ENCODE measurements at places on chromosomes 11 and 22. TPM values are rescaled to one million over a fixed set of nuclear protein-coding genes. Genes with fewer than 3 reads are reported as not detected.

- no peak for DNase-seq
Observed at GRCh38 chr11:19306179-19306944, 65.6 kb upstream of the E2F8 start.

Gene ADM2
- not detected for total RNA-seq

Gene CSF2RB
- 4.6 TPM for total RNA-seq

GRCh38 chr11:86675017-86675416, 2.6 kb upstream of the ME3 start:
- DNase-seq = no peak

Gene OR51E1
- total RNA-seq = 0.33 TPM

Gene CCDC15
- 0.71 TPM for total RNA-seq

GRCh38 chr11:70508231-70508480, 109.8 kb downstream of the CTTN start:
- no peak for DNase-seq

- DNase-seq = no peak
Observed at GRCh38 chr11:103985041-103985440, 51.4 kb upstream of the DDI1 start.

GRCh38 chr11:78740199-78741071, 165.8 kb upstream of the NARS2 start:
- no peak for DNase-seq

Gene GAL3ST1
- total RNA-seq = 1.2 TPM

Gene XKR3
- total RNA-seq = not detected

GRCh38 chr22:38291201-38291777, 18.5 kb upstream of the TMEM184B start:
- DNase-seq = no peak

Gene P2RX6
- total RNA-seq = 0.50 TPM

Gene KDELR3
- total RNA-seq = 3.5 TPM

DNA sequence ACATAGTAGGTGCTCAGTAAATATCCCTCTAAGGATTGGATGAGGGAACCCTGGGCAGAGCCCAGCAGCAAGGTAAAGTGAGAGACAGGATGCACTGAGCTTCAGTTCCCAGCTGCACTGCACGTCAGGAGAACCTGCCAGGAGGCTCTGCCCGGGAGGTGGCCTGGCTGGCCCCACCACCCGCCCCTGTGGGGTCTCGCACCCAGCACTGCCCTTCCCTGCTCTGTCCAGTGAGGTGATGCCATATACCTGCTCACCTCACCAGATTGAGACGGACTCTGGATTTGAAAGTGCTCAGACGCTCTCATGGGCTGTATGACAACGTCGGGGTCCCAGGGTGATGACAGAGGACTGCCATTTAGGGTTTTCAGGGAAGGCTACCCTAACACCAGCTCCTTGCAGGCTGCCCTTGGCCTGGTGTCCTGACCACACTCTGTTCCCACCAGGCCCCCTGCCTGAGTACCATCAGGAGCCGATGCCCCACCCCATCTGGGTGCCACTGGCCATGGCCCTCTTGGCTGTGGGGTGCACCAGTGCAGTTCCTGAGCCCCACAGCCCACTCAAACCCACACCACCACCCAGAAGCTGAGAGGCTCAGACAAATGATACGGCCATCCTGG, 61.7 kb upstream of the FGF3 start:
- no peak for DNase-seq

GRCh38 chr11:35106595-35106994, 32.4 kb upstream of the CD44 start:
- no peak for DNase-seq

GRCh38 chr11:12862696-12863469, 146.2 kb upstream of the RASSF10 start:
- DNase-seq = no peak

GRCh38 chr22:48745842-48746788, 1081.6 kb downstream of the BRD1 start:
- DNase-seq = peak; percentile 80

Gene FOLR2
- 78.7 TPM for total RNA-seq

Gene ZDHHC8
- 33.2 TPM for total RNA-seq

GRCh38 chr22:29152954-29153719, 52.6 kb upstream of the EMID1 start:
- no peak for DNase-seq

Gene C11orf97
- total RNA-seq = not detected

Gene MMP13
- not detected for total RNA-seq

GRCh38 chr11:79686703-79687419, 246.0 kb upstream of the TENM4 start:
- DNase-seq = no peak

Gene FGF19
- not detected for total RNA-seq

Gene KCNK7
- 1.2 TPM for total RNA-seq

- no peak for DNase-seq
Observed at GRCh38 chr11:126880872-126881271, 119.7 kb downstream of the KIRREL3 start.

Gene CRACR2B
- 5.3 TPM for total RNA-seq

DNA sequence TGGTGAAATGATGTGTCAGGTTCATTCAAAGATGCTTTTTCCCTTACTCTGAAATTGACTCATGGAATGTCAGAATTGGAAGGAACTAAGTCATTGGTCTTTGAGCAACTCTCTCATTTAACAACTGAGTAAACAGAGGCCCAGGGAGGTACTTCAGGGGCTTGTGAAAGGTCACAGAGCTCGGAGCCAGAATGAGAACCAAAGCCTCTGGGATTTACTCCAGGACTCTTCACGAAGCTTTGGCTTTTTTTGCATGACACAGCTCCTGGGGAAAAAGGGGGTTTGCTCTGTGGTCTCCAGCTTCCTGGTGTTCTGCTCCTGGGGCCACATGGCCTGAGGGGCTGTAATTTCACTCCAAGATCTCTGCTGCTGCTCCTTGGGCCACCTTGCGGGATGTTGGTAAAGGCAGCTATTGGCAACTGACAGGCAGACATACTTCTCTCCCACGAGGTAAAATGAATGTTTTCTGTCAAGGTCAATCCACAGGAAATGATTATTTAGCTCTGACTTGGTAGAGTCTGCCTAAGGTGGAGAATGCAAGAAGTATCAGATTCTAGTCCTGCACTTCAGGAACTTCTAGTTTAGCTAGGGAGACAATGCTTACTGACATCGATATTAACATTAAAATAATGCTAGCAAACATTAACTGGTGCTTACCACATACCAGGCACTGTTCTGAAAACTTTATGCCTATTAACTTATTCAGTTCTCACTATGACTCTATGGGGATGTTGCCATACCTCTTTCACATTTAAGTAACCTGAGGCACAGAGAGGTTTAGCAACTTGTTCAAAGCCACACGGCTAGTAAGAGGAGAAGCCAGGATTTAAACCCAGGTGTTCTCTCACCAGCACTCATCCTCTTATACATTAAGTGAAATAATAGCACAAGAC, 16.1 kb downstream of the PKNOX2 start:
- no peak for DNase-seq

GRCh38 chr11:79525257-79525656, 84.4 kb upstream of the TENM4 start:
- no peak for DNase-seq

Gene ME3
- total RNA-seq = 50.1 TPM

DNA sequence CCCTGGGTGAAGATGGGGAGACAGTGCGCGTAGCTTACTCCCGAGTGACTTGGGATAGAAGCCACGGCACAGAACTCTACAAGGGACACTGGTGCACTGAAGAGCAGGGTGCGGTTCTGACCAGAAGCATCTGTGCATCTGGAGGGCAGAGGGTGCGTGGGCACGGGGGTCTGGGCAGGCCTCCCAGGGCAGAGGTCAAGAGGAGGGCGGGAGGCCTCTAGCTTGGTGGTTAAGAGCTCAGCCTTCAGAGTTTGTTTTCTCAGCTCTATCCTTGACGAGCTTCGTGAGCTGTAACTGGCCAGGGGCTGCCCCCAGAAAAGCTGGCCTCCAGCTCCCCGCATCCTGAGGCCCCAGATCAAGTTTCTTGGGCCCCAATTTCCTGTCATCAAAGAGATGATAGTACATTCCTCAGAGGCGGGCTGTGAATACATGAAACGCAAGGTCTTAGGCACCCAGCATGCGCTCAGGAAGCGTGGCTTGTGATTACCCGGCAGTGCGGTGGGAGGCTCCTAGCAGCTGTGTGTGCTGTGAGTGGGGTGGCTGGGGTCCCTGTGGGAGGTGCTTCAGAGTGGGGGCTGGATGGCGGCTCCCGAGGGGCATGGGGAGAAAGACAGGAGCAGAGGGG, 6.0 kb upstream of the BID start:
- DNase-seq = no peak

Gene MOV10L1
- total RNA-seq = 0.42 TPM

Gene MUC5AC
- not detected for total RNA-seq

- no peak for DNase-seq
Observed at GRCh38 chr11:106070606-106071005, 6.5 kb downstream of the KBTBD3 start.

DNA sequence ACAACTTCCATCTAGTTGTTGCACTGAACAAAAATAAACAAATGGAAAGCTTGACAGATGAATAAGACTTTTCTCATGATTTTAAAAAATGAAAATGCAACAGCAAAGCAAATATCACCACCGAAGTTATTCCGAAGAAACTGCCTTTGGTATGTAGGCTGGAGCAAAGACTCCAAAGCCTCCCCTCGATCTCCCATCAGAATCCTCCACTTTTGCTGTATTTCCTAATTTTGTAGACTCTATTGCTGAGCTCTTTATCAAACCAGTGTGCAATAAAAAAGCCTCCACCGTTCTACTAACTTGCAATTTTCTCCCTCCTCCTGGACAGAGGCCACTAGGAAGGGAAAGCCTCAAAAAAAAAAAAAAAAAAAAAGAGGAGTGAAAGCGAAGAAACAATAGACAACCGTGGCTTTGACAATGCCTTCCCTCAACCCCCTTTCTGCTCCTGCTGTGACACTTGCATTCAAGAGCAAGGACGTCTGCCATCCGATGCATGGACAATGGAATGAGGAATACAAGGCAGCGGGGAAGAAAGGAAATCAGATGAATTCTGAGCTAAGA, 190.9 kb upstream of the BLID start:
- no peak for DNase-seq

DNA sequence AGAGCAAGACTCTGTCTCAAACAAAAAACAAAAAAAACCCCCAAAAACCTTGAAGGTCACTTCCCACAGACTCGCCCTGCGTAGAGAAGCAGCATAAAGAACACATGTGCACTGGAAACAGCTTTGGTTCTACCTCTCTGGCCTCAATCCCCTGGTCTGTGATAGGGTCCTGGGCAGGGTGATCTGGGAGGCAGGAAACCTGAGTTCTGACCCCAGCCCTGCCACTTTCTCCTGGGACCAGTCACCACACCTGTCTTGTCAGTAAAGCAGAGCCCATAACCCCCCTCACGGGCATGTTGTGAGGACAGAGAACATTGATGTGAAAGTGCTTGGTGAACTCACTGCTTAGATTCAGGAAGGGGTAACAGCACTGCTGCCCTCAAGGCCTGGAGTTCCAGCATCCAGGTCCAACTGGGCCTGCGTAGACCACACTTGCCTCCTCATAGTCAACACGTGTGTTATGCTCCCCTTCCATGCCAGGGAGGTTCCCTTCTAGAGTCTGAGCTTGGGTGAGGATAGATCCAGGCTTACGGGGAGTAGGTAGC, 11.4 kb downstream of the UCP2 start:
- no peak for DNase-seq

Gene PLAAT5
- 3.0 TPM for total RNA-seq

DNA sequence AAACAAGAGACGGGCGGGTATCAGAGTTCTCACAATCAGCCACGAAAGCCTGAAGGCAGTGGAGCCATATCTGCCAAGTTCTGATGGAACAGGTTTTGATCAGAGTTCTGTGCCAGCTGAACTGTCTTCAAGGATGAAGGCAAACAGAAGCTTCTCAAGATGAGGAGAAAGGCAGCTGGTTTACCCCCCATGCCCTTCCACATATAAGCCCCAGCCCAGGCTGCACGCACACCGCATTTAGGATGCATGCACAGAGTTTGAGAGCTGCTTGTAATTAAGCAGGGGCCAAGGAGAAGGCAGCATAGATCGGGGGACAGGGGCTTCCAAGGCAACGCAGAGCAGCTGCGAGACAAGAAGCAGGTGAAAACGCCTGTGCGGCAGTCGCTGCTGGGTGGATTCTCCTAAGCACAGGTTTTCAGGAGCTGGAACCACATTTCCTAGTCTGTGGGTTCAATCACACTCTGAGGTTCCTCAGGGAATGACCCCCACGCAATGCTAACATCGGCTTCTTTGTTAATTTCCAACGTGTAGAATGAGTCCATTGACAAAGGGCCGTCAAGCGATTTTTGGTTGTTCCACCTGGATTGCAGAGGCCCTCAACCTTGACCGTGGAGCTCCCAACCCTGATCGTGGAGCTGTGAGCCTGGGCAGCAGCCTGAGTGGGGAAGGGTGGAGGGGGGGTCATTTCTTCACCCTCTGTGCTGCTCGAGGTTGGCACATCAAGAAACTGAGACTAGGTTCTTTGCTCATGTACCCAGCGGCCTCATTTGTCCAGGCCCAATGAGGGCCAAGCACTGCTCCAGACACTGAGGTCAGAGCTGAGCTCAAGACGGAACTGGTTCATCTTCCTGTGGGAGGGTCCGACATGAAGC, 81.7 kb upstream of the SHISAL1 start:
- no peak for DNase-seq

GRCh38 chr22:39318507-39319283, 728 bp downstream of the RPL3 start:
- DNase-seq = no peak

GRCh38 chr11:122149202-122149601, 33.2 kb upstream of the BLID start:
- no peak for DNase-seq

DNA sequence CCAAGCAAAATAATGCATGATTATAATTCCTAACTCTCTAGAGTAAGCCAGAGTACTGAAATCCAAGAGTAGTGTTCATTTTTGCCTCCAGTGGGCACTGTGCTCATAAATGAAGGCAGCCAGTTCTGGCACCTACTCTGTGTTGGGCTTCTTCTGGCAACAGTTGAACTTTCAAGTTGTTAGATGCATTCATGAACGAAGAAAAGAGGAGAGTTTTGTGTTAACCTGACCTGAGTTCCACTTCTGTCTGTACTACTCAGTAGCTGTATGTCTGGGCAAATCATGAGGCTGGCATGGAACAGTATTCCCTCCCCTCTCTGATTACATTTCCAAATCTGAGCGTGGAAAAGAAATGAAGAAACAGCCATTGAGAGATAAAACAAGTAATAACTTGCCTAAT, 20.3 kb upstream of the TENM4 start:
- peak; percentile 78 for DNase-seq

Measured in esophagus muscularis mucosa (tissue), 4 donors.